ENCODE measurements at places on chromosomes 6 and 20.

GRCh38 chr6:86937219-86938079 is at the start of gene HTR1E:
HTR1E (plus strand) TSS chr6:86937528; CDS start chr6:87015335, 77,807 bp downstream.
- no peak for DNase-seq

DNA sequence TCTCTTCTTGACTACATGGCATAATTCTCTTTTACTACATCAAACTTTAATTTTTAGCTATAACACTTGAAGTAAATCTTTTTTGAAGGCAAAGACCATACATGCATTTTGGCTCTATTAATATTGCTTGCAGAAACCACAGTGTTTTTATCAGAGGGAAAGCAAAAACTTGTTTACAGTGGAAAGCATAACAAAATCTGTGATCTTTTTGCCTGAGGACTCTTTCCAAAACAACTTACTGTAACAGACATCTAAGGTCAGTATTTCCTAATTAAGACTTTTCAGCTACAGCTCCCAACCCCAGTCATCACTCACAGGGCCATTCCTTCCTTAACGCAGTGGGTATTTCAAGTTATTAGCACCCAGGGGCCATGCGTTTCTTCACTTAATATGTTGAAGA is 274.7 kb downstream of the CDKAL1 start:
- DNase-seq: no peak

GRCh38 chr20:54263116-54263690 is 55.3 kb downstream of the PFDN4 start:
- DNase-seq: no peak

DNA sequence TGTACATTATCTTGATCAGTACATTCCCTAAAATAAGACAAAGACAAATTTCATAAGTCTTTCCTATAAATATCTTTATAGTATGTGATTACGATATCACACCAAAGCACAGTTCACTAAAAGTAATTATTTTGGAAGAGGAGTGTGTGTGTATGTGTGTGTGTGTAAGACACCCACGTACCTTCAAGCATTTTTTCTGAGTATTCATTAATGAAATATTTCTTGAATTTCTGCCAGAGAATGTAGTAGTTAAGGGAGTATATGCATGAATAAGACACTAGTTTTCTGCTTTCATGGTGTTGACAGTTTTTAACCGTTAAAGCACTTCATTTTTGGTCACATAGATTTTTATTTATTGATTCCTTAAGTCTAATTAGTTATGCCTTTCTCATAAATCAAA is 36.8 kb downstream of the MANEA start:
- DNase-seq: no peak

GRCh38 chr6:34025112-34025807 is 120.6 kb downstream of the GRM4 start:
- no peak for DNase-seq

DNA sequence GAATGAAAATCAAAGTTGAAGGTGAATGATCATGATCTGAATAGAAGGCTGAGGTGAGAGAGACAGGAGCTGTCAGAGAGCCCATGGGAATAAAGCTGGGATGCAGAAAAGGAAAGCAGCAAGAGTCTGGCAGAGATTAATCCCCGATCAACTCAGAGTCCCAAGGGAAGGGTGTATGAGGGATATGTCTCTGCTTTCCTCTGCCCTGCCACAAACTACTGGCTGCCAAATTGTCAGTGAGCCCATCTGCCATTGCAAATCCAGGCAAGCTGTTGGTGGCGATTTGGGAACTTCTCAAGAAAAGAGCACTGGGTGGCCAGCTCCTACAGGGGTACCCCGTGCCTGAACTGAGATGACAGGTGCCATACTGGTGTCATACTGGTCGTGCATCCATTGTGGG is 705.5 kb upstream of the MAN1A1 start:
- no peak for DNase-seq

DNA sequence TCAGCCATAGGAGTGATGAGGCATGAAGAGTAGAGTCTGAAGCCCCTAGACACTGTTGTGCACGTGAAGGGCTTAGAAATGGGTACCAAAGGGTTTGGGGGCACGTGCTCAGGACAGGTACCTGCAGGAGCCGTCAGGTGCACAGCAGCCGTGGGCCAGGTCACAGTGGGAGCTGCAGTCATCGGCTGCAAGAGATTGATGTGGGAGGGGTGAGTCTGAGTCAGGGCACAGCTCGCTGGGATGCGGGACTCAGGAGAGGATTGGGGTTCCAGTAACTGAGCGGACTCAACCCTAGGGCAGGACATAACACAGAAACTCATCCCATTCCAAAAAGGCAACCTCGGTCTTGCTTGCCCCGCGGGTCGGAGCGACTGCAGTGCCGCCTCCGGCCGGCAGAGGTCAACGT is 1.1 kb downstream of the DLK2 start:
- DNase-seq: no peak

Measured in dermis microvascular lymphatic vessel endothelial cell (primary cell).